ENCODE measurements at places on chromosomes 5 and 9.

DNA sequence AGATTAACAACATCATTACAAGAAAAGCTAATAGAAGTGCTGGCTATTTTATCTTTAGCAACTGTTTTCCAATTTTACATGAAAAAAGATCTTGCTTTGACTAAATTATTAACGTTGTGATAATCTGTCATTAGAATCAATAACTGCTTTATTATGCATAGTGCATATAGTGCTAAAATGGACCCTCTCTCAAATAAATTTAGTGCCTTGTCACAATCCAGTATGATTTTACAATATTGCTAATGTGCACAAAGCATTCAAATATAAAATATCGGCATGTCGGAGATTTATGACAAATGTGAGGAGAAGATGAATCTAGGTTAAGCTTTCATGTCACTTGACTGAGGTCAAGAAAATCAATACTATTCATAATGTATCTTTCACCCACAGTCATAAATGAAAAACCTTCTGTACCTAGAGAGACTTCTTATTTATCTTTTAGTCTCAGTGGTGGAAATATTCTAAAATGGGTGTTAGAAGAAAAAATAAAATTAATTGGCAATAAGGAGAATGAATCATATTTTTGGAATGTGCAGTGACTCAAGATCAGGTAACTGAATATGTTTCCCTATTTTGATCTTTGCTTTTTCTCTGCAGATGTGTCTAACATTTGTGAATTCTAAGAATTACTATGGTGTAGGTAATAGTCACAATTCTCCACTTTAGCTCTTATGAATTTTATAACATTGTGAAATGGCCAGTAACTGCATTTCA lies 672.9 kb upstream of the GRAMD2B start:
- DNase-seq = no peak

GRCh38 chr5:80941496-80941895 lies 18.7 kb upstream of the RASGRF2 start:
- DNase-seq = no peak

DNA sequence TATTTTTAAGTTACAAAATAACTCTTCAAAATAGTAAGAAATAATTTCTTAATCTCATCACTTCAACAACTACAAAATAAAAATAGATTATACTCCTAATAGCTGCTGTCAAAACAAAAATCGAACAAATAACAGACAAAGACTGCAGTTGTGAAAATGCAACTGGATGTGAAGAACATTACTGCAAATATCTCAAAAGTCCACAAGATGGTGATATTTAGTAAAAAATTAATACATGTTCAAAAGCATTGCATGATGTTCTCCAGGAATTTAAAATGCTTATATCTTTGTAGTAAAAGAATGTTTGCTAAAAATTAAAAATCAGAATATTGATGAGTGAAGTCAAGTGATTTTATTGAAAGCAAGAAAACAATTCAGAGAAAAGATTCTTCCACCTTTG lies 66.2 kb downstream of the MPDZ start:
- DNase-seq = no peak

- no peak for DNase-seq
Observed at GRCh38 chr9:96006961-96007360, 131.5 kb downstream of the ERCC6L2 start.

DNA sequence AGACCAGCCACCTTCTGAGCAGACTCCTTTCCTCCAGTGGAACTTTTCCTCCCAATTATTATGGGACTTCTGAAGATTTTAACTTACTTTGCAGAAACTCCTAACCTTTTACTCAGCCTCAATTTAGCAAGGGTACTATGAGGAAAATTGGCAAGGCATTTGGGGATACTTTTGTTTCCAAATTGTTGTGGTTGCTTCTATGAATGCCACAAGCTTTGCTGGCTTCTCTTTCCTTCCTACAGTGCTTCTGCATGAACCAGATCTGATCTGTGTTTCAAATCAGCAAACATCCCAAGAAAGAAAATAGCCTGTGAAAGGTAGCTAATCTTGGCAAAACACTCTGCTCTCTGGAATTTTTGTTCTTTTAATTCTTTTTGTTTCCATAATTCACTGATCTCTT lies 57.3 kb upstream of the TAF11L2 start:
- DNase-seq = no peak
